Cardiac muscle cell (in vitro differentiated cells and primary cell): ENCODE measurements at places on chromosomes 13 and 19. TPM values are rescaled to one million over a fixed set of nuclear protein-coding genes. Genes with fewer than 3 reads are reported as not detected.

Gene CCDC8
- 74.0 and 92.9 TPM in 2 replicates for polyA plus RNA-seq

Gene ZNF578
- 2.6 and 3.1 TPM in 2 replicates for polyA plus RNA-seq

Gene IL4I1
- 0.40 TPM in 1 of 2 replicates, not detected in the other for polyA plus RNA-seq

Gene TMPRSS9
- not detected in 2 replicates for polyA plus RNA-seq

Gene KLK10
- not detected in 2 replicates for polyA plus RNA-seq

Gene CGB8
- polyA plus RNA-seq, result not detected in 2 replicates

Gene PSG11
- not detected in 2 replicates for polyA plus RNA-seq

Gene BABAM1
- 136 and 140 TPM in 2 replicates for polyA plus RNA-seq

Gene CNFN
- 7.1 and 12.1 TPM in 2 replicates for polyA plus RNA-seq

GRCh38 chr13:21014502-21015170 is 46.8 kb downstream of the LATS2 start:
- no peak overlapping the region for H3K4me3 ChIP-seq
- H3K36me3 ChIP-seq, result no peaks in the 10 kb centered on the region
- peak; percentile 79 for DNase-seq
- H3K27ac ChIP-seq, result peak overlapping the region; percentile 2
- peaks cover 10% of the 10 kb centered on the region for H3K4me1 ChIP-seq

DNA sequence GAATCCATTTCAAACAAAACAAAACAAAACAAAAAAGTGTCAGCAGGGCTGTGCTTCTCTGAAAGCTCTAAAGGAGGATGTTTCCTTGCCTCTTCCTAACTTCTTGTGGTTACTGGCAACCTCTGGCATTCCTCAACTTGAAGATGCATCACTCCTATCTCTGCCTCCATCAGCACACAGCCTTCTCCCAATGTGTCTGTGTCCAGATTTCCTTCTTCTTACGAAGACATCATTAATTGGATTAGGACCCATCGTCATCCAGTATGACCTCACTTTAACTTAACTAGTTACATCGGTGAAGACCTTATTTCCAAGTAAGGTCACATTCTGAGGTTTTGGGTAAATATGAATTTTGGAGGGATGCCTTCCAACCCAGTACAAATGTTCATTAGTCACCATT is 33.8 kb upstream of the GTF2F2 start:
- H3K27ac ChIP-seq, result no peak overlapping the region
- no peak overlapping the region for H3K4me3 ChIP-seq
- H3K36me3 ChIP-seq, result no peaks in the 10 kb centered on the region

GRCh38 chr13:27496536-27497273 is 46.3 kb upstream of the MTIF3 start:
- DNase-seq, result no peak
- H3K4me1 ChIP-seq, result peaks cover 11% of the 10 kb centered on the region
- no peak overlapping the region for H3K27ac ChIP-seq

DNA sequence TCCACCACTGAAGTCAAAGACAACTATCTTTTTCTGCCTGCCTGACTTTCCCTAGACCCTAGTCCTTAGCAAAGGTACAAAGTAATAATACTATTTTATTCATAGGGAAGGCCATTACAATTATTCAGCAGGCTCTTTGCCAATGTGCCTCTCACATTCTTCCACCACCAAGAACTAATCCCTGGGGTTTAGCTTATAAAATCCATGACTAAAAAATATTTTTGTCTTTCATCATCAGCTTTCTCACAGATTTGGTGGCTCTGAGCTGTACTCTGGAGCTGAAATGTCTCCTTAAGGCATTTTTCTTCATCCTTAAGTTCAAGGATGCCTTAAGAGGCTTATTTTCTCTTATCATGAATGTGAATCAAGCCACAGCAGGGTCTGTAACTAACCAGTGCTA is 96.1 kb downstream of the OXGR1 start:
- DNase-seq, result no peak
- H3K4me1 ChIP-seq, result peaks cover 16% of the 10 kb centered on the region
- no peak overlapping the region for H3K4me3 ChIP-seq
- no peaks in the 10 kb centered on the region for H3K27me3 ChIP-seq
- H3K36me3 ChIP-seq, result no peaks in the 10 kb centered on the region

DNA sequence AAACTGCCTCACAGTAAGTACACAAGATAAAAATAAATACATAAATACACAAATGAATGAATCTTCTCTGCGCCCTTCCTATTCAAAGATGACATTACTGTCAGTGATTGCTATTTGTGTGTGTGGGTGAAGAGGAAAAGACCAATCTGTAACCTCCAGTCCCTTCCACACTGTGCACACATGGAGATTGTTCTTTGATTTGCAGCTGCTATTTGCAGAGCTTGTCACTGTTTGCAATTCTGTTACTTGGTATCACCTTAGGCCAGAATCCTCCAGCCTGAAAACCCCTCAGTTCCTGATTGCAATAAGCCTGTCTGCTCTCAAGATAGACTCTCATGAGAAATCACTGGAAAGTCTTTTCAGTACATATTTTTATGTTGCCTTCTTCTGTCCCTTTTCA is 1314.9 kb downstream of the PCDH9 start:
- DNase-seq, result no peak
- no peaks in the 10 kb centered on the region for H3K36me3 ChIP-seq
- H3K27me3 ChIP-seq, result no peaks in the 10 kb centered on the region
- no peak overlapping the region for H3K4me3 ChIP-seq
- no peak overlapping the region for H3K27ac ChIP-seq

DNA sequence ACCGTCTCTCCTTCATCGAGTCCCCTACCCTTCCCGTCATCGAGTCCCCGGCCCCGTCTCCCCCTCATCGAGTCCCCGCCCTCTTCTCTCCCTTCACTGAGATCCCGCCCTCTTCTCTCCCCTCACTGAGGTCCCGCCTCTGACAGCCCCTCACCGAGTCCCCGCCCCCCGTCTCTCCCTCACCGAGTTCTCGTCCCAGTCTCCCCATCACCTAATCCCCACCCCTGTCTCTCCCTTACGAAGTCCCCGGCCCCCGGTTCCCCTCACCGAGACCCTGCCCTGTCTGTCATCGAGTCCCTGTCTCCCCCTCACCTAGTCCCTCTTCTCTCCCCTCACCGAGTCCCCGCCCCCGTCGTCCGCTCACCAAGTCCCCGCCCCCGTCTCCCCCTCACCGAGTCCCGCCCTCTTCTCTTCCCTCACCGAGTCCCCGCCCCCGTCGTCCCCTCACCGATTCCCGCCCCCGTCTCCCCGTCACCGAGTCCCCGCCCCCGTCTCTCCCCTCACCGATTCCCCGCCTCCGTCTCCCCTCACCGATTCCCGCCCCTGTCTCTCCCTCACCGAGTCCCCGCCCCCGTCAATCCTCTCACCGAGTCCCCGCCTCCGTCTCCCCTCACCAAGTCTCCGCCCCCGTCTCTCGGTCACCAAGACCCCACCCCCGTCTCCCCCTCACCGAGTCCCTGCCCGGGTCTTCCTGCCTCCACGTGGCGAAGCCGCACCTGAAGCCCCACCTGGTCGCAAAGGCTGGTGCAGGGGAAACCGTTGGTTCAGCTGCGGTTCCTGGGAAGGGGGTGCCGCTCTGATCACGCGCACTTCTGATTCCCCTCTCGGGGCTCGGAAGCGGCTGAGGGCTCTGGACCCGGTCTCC is 23.9 kb upstream of the ZNF846 start:
- no peaks in the 10 kb centered on the region for H3K36me3 ChIP-seq
- H3K4me3 ChIP-seq, result peak overlapping the region; percentile 83
- H3K27me3 ChIP-seq, result no peaks in the 10 kb centered on the region

- no peaks in the 10 kb centered on the region for H3K36me3 ChIP-seq
- no peak for DNase-seq
- H3K4me3 ChIP-seq, result no peak overlapping the region
- H3K27ac ChIP-seq, result no peak overlapping the region
- H3K4me1 ChIP-seq, result no peaks in the 10 kb centered on the region
These were observed 100.0 kb downstream of the LMO7 start for GRCh38 chr13:75736173-75736572.

DNA sequence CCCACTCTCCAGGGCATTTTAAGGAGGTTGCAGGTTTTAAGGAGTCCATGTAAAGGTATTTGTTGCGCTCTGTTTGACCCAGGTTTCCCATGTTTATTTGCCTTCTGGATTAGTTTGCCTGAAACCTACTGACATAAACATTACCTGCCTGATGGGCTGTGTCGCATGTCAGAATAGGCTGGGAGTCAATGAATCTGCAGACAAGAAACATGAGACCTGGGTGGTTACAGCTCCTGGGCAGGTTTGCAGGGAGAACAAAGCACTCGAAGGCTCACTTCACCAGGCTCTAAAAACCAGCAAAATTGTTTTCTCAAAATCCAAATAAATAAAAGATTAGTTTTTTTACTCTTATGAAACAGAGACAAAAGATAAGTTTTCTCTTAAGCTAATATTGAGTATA is 114.4 kb upstream of the SERTM1 start:
- H3K27me3 ChIP-seq, result no peaks in the 10 kb centered on the region
- no peak overlapping the region for H3K27ac ChIP-seq
- H3K36me3 ChIP-seq, result no peaks in the 10 kb centered on the region
- no peak for DNase-seq
- H3K4me1 ChIP-seq, result no peaks in the 10 kb centered on the region

GRCh38 chr13:101013245-101013644 is 338.6 kb upstream of the TMTC4 start:
- no peaks in the 10 kb centered on the region for H3K4me1 ChIP-seq
- H3K36me3 ChIP-seq, result no peaks in the 10 kb centered on the region
- no peak overlapping the region for H3K4me3 ChIP-seq
- H3K27ac ChIP-seq, result no peak overlapping the region
- H3K27me3 ChIP-seq, result no peaks in the 10 kb centered on the region
- no peak for DNase-seq

DNA sequence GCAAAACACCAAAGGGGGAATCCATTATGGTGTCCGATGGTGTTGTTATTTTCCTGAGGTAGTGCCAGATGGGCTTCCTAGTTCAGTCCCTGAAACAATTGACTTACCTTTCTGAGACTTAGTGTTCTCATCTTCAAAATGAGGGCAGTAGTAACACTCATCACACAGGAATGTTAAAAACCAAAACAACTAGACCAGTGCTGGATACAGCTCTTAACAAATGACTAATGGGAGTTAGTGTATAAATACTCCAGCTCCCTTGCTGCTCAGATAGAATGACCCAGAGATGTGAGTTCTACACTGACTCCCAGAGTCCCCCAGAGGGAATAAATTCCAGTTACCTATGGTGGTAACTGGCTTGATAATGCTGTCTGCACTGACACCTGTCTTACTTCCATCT is 49.9 kb downstream of the MBD3L2B start:
- H3K4me1 ChIP-seq, result no peaks in the 10 kb centered on the region
- H3K36me3 ChIP-seq, result no peaks in the 10 kb centered on the region
- H3K27ac ChIP-seq, result no peak overlapping the region
- no peak overlapping the region for H3K4me3 ChIP-seq

GRCh38 chr19:55474269-55475265 is 1.9 kb upstream of the ZNF628 start:
- no peaks in the 10 kb centered on the region for H3K36me3 ChIP-seq

DNA sequence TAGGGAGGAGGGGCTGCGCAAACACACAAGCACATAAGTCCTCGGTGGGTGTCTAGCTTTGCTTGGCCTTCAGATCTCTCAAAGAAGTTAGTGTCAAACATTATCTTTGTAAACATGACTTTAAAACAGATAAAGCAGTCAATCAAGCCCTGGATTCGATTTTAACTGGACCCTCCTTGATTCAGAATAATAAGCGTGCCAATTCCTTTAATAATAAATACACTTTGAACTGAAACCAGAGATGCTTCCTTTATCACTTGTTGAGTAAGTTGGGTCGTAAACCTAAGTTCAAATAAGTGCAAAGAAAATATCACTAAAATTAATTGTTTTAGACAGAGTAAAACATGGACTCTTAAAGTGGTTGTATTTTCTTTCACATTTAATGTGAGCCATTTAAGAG is 30.9 kb downstream of the POU4F1 start:
- H3K27ac ChIP-seq, result no peak overlapping the region
- no peak for DNase-seq
- no peak overlapping the region for H3K4me3 ChIP-seq
- no peaks in the 10 kb centered on the region for H3K27me3 ChIP-seq
- no peaks in the 10 kb centered on the region for H3K36me3 ChIP-seq

- peak; percentile 79 for DNase-seq
- H3K4me1 ChIP-seq, result no peaks in the 10 kb centered on the region
- H3K36me3 ChIP-seq, result no peaks in the 10 kb centered on the region
- H3K4me3 ChIP-seq, result no peak overlapping the region
- H3K27ac ChIP-seq, result no peak overlapping the region
These were observed 34.2 kb downstream of the THSD1 start for GRCh38 chr13:52371736-52372247.

- peak; percentile 67 for DNase-seq
- H3K27me3 ChIP-seq, result no peaks in the 10 kb centered on the region
- no peak overlapping the region for H3K4me3 ChIP-seq
These were observed 7.2 kb downstream of the ZNF552 start for GRCh38 chr19:57807541-57807940.

GRCh38 chr19:33686262-33686661 is 64.5 kb downstream of the CHST8 start:
- H3K27me3 ChIP-seq, result peaks cover 13% of the 10 kb centered on the region
- DNase-seq, result no peak
- no peaks in the 10 kb centered on the region for H3K36me3 ChIP-seq
- H3K4me1 ChIP-seq, result peaks cover 3% of the 10 kb centered on the region

GRCh38 chr19:29681422-29682235 is 16.4 kb downstream of the PLEKHF1 start:
- H3K4me1 ChIP-seq, result no peaks in the 10 kb centered on the region
- H3K27me3 ChIP-seq, result no peaks in the 10 kb centered on the region
- DNase-seq, result no peak
- H3K4me3 ChIP-seq, result no peak overlapping the region
- no peak overlapping the region for H3K27ac ChIP-seq

GRCh38 chr19:42270346-42271044 is 1.4 kb downstream of the CIC start:
- peaks cover 6% of the 10 kb centered on the region for H3K4me1 ChIP-seq
- no peak for DNase-seq
- H3K4me3 ChIP-seq, result peak overlapping the region; percentile 60
- no peaks in the 10 kb centered on the region for H3K27me3 ChIP-seq

DNA sequence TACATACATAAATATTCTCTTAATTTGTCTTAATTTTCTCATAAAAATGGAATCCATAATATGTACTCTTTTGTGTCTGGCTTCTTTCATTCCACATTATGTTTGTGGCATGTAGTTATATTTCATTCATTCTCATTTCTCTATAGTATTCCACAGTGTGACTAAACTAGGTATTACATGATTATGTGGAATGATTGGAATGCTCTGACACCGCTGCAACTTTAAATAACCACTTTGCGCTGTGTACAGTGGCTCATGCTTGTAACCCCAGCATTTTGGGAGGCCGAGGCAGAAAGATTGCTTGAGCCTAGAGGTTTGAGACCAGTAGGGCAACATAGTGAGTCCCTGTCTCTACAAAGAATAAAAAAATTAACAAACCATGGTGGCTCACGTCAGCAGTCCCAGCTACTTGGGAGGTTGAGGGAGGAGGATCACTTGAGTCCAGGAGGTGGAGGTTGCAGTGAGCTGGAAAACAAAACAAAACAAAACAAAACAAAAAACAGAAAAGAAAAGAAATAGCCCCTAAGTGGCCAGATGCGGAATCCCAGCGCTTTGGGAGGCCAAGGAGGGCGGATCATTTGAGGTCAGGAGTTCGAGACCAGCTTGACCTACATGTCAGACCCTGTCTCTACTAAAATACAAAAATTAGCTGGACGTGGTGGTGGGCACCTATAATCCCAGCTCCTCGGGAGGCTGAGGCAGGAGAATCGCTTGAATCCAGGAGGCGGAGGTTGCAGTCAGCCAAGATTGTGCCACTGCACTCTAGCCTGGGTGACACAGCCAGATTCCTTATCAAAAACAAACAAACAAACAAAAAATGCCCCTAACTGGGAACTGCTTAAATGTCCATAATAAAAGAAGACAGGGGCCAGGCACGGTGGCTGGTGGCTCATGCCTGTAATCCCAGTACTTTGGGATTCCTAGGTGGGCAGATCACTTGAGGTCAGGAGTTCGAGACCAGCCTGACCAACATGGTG is 8.0 kb upstream of the SAE1 start:
- no peaks in the 10 kb centered on the region for H3K4me1 ChIP-seq
- peak; percentile 73 for DNase-seq
- H3K4me3 ChIP-seq, result no peak overlapping the region
- no peaks in the 10 kb centered on the region for H3K27me3 ChIP-seq
- peak overlapping the region; percentile 65 for H3K27ac ChIP-seq
